Osteoblast (primary cell): ENCODE measurements at places on chromosomes 4 and X.
A peak's percentile ranks its signal among the peaks of the same experiment; 100 is the strongest.

GRCh38 chrX:148552775-148553174, 52.4 kb downstream of the AFF2 start:
- no peak for DNase-seq

DNA sequence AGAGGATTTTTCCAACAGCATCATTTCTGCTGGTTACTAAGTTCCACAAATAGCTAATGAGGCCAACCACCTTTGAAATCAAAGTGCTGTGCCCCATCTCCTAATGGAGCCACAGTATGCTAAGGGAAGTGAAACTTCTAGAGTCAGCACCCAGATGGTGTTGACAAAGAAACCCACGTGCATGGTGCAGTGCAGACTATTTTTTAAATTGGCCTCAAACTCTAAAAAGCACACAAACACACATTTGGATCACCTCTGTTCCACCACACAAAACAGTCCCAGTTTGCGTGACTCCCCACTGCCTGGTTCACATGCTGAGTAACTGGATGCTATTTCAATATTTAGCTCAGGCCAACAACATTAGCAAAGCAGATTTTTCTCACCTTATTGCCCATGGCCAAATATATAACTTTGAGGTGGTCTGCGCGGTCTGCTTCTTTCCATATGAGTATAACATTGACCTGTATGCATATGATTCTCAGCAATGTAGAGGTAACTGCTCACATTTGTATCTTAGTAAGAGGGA, 69.9 kb downstream of the AMELX start:
- DNase-seq: no peak

GRCh38 chr4:113790478-113790877, 28.9 kb upstream of the CAMK2D start:
- DNase-seq: no peak

DNA sequence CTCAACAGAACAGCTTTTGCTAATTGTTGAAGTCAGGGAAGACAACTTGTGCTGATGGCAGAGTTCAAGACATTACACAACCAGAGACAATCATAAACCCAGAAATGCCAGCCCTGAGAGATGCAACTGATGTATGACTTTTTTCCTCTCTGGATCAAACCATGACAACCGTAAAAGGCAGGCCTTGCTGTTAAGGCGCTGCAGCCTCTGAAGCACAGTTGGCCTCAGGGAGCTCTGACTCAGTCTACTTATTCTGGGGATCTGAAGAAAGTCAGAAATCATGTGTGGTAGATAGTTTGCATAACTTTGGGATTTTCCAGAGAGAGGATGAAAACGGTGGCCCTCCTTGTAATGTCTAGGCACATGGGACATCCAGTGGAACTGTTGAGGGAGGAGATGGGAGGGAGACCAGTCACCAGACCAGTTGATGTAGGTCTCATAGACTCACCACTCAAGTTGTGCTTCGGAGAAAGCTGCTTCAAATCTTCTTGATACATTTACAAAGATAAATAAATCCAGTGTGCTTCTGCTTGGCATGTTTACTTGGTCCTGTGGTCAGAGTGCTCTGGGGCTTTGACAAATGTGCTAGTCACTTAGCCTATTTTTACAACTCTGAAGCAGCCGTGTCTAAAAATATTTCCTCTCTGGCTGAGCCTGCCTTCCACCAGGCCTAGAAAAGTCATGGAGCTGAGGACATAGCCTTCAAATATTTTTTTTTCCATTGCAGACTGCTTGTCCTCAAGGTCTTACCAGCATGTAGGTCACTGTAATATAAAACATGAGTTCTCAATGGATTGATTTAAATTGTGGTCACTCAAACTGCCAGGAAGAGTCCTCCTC, 7.5 kb downstream of the HADH start:
- peak; percentile 73 for DNase-seq
